Bronchial smooth muscle cell (primary cell): ENCODE measurements at places on chromosomes 5 and 9. TPM values are rescaled to one million over a fixed set of nuclear protein-coding genes. Genes with fewer than 3 reads are reported as not detected.

ZNF366 gene
- not detected in 2 replicates for total RNA-seq

GGTA1 gene
- total RNA-seq, result under 0.01 TPM in 1 of 2 replicates, not detected in the other

IER5L gene
- 32.1 and 74.6 TPM in 2 replicates for total RNA-seq

TXNDC8 gene
- not detected in 2 replicates for total RNA-seq

CDX1 gene
- not detected in 2 replicates for total RNA-seq

CDH6 gene
- 62.3 and 85.1 TPM in 2 replicates for total RNA-seq

INSL6 gene
- total RNA-seq, result not detected in 2 replicates

TMEM250 gene
- 27.4 and 29.3 TPM in 2 replicates for total RNA-seq

PCDHA3 gene
- 0.32 and 0.34 TPM in 2 replicates for total RNA-seq

OLFM1 gene
- total RNA-seq, result 1.1 and 4.5 TPM in 2 replicates

TMED7 gene
- total RNA-seq, result 38.6 and 85.0 TPM in 2 replicates

EPB41L4B gene
- 0.16 and 0.26 TPM in 2 replicates for total RNA-seq

FAM169A gene
- total RNA-seq, result 0.16 and 0.17 TPM in 2 replicates

CCL21 gene
- total RNA-seq, result not detected in 2 replicates

ANGPTL2 gene
- total RNA-seq, result 55.8 and 75.3 TPM in 2 replicates

FAM221B gene
- total RNA-seq, result not detected in 2 replicates

SV2C gene
- total RNA-seq, result not detected in 2 replicates

WNT8A gene
- not detected in 2 replicates for total RNA-seq

PPP6C gene
- 7.3 TPM in 2 replicates for total RNA-seq

CLK4 gene
- total RNA-seq, result 30.6 and 34.3 TPM in 2 replicates

PDGFRB gene
- total RNA-seq, result 71.1 and 110 TPM in 2 replicates

ADAMTS19 gene
- total RNA-seq, result under 0.01 TPM in 1 of 2 replicates, not detected in the other

CHSY3 gene
- total RNA-seq, result 0.77 and 1.3 TPM in 2 replicates

ANKRD20A1 gene
- 0.16 and 0.34 TPM in 2 replicates for total RNA-seq
